Activated T-cell treated with anti-CD3 and anti-CD28 coated beads, Interleukin-2, amount 50 U/mL, for 4 hours (primary cell): ENCODE measurements at places on chromosomes 3 and 15.

DNA sequence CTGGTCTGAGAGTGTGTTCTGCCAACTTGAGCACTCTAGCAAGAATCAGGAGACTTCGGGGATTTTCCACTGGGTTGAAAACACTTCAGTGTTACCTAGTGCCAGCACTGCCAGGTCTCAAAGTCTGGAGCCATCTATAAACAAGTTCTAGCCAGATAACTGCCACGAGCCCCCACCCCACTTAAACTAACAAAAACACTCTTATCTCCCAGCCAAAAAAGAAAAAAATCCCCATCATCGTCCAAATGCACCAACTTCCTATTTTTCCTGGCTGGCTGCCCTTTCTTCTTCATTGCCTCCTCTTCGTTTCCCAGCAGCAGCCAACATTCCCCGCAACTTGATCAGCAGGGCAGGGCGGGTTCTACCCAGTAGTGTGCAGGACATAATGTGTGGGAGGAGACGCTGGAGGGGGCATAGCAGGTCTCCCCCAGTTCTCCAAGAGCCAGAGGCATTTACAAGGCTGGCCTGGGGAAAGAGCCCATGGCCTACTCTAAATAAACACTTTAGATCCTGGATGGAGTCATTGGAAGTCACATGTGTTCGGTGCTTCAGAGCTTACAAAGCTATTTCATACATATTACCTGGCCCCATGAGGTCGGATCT is 29.5 kb downstream of the C2CD4B start:
- no peak for DNase-seq

GRCh38 chr15:74394090-74394846 is 26.8 kb upstream of the CYP11A1 start:
- no peak for DNase-seq

DNA sequence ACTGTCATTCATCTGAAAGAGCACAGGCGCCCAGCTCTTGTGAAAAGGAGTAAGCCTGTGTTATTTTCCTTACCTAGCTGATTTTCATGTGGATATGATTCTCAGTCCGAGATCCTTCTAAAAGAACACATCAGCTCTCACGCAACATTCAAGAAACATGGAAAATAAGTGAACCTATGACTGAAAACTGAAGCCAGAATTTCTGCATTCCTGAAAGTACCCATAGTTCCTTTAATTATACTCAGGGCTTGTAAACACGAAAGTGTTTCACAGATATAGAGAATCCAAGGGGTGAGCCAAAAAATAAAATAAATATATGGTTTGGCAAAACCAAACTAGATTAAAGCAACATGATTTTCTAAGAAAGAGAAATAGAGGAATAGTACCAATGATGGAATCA is 100.8 kb upstream of the CHMP2B start:
- DNase-seq: no peak

DNA sequence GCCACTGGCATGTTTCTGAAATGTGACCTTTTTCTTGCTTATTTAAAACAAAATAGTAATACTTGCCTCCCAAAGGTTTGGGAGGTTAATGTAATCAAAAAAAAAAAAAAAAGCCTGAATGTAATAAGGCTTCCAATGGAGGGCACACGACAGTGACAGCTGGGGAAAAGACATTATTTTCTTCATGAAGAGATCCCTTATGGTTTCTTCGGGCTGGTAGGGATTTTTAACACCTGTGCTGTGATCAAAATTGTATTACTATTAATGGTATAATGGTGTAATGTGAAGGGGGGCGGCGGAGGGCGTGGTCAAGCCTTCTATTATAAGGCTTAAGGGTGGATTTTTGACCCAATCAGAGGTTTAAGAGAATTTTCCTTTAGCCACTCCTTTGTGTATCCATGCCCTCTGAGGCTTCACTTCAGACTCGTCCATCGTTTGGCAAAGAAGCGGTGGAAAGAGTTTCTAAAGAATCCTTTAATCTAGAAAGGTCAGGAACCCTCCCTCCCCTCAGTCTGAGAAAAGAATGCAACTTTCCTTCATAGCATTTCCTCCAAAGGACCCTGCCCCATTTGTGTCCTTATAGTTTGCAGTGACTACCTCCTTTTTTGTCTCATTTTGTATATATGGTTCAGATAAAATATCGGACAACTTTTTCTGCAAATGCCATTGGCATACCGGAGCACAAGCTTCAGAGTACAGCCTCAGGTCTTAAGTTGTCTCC is 89.5 kb upstream of the CHD2 start:
- DNase-seq: no peak

GRCh38 chr15:38696109-38696727 is 131.6 kb upstream of the RASGRP1 start:
- peak; percentile 57 for DNase-seq

GRCh38 chr3:52226229-52226817 is 878 bp upstream of the TLR9 start:
- no peak for DNase-seq

DNA sequence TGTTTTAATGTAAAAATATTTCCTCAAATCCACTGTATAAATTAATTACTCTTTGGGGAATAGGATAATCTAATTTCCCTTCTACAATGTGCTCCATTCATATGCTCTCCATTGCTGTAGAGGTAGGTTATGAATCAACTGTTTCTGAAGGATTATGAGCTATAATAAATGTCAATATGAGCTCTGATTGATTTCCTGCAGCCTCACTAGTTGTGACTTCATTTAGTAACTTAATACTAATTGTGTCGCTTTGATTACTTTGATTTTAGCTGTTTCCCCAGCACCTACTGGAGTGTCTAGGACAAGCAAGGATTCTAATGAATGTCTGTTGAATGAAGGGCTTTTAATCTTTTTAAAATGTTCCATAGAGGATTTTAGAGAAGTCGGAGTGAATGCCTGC is 236.8 kb upstream of the NR2E3 start:
- no peak for DNase-seq

DNA sequence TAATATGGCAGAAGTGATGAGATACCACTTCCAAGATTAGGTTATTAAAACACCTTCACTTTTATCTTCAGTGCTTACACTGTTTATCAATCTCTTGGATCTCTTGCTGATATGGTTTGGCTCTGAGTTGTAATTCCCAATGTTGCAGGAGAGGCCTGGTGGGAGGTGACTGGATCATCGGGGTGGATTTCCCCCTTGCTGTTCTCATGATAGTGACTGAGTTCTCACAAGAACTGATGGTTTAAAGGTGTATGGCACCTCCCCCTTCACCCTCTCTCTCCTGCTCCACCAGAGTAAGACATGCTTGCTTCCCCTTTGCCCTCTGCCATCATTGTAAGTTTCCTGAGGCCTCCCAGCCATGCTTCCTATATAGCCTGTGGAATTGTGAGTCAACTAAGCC is 11.8 kb downstream of the GOLIM4 start:
- DNase-seq: no peak

DNA sequence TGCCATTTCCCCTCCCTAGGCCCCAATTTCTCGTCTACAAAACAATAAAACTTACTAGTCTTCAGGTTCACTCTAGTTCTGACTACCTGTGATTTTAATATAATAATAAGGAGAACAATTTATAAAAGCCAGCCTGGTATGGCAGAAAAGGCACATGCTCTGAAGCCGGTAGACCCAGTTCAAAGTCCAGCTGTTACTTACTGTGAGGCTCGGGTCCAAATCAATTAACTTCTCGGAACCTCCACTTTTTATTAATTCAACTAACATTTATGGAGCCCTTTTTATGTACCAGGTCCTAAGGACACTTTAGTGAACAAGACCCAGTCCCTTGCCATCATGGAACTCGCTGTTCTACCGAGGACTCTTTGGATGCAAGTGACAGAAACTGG is 53.8 kb upstream of the SMAD3 start:
- DNase-seq: no peak
